ENCODE measurements at places on chromosomes 6 and 20. TPM values are rescaled to one million over a fixed set of nuclear protein-coding genes. Genes with fewer than 3 reads are reported as not detected.

GRCh38 chr6:129493354-129493902, 216.5 kb downstream of the ARHGAP18 start:
- no peak for DNase-seq

Gene SLC32A1
- total RNA-seq: not detected

GRCh38 chr20:20435453-20435852, 67.5 kb downstream of the INSM1 start:
- no peak for DNase-seq

DNA sequence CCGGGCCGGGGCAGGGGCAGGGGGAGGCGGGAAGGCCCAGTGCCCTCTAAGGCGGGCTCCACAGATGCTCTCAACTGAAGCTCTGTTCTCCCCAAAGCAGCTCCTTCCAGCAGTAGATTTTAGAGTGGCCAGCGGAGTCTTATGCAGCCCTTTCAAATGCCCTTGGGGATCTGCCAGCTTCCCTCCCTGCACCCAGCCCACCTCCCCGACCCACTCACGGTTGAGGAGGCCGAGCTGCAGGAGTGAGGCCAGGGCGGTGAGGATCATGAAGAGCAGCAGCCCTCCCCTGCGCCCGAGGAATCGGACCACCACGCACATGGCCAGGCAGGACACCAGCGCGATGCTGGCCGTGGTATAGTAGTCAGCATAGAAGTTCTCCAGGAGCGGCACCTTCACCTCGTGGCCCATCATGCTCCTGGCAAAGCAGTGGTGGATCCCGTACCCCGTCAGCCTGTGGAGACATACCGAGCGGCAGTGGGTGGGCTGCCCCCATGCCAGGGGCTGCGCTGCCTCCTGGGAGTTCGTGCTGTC, 28.0 kb downstream of the PSMG4 start:
- DNase-seq: no peak

Gene TREM1
- total RNA-seq: 0.25 TPM

DNA sequence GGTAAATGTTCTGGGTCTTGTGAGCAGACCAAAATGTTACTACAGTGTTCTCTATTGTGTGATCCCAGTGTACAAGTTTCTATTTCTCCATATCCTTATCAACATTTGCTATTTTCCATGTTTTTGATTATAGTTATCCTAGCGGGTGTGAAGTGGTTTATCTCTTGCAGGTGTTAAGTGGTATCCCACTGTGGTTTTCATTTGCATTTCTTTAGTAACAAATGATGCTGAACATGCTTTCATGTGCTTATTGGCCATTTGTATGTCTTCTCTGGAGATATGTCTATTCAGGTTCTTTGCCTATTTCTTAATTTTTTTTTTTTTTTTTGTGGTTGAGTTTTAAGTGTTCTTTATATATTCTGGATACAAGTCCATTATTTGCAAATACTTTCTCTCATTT, 35.5 kb downstream of the NSFL1C start:
- DNase-seq: no peak

Gene ULBP2
- 0.18 TPM for total RNA-seq

GRCh38 chr20:34320861-34321260, 17.7 kb upstream of the AHCY start:
- no peak for DNase-seq

DNA sequence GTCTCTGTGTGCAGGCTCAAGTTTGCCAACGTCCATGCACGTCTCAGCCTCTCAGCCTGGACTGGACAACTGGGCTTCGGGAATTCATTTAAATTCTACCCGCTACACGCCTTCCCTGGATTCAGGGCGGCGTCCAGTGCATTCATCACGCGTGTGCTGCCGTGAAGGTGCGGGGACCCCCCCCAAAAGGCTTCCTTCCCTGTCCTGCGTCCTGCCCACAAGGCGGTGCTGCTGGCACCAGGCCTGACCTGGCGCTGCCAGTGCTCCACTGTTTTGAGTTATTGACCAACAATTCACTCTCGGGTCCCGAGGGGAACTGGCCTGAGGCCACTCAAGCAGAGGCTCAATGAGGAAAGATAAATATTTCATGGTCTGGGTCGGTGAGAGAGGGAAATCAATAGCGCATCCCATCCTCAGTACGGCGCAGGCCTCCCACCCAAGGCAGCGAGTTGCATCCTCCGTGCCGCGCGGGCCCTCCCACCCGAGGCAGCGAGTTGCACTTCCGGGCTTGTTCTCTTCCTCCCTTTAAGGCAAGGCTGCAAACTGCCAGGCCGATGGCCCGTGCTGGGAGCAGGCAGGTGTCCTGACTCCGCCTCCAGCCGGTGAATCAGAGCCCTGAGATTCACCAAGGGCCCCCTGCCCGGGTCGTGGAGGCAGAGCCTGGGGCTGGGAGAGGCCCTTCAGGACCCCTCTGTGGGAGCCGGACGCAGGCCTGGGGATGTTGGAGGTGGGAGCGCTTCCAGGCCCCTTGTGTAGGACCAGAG, 22.8 kb upstream of the BHLHE23 start:
- no peak for DNase-seq

DNA sequence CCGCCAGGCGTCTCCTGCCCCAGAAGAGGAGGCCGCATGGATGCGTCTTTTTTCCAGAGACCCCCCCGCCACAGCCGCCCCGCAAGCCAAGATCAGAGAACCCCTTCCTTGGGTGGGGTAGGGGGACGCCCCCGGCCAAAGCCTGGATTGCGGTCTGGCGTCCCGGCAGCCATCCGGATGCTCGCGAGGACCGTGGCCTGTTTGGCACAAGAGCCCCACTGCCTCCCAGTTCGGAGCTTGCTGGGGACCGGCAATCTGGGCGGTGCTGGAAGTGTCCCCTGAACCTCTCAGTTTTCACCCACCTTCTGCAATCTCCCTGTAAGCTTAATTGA, 924 bp downstream of the FAM162B start:
- DNase-seq: no peak

Gene HLA-DPB1
- 11.3 TPM for total RNA-seq

GRCh38 chr6:52301326-52301725, 16.8 kb upstream of the MCM3 start:
- no peak for DNase-seq

- no peak for DNase-seq
Observed at GRCh38 chr6:148151896-148152643, 190.6 kb upstream of the SASH1 start.

- DNase-seq: no peak
Observed at GRCh38 chr6:135779213-135779612, 72.3 kb upstream of the PDE7B start.

DNA sequence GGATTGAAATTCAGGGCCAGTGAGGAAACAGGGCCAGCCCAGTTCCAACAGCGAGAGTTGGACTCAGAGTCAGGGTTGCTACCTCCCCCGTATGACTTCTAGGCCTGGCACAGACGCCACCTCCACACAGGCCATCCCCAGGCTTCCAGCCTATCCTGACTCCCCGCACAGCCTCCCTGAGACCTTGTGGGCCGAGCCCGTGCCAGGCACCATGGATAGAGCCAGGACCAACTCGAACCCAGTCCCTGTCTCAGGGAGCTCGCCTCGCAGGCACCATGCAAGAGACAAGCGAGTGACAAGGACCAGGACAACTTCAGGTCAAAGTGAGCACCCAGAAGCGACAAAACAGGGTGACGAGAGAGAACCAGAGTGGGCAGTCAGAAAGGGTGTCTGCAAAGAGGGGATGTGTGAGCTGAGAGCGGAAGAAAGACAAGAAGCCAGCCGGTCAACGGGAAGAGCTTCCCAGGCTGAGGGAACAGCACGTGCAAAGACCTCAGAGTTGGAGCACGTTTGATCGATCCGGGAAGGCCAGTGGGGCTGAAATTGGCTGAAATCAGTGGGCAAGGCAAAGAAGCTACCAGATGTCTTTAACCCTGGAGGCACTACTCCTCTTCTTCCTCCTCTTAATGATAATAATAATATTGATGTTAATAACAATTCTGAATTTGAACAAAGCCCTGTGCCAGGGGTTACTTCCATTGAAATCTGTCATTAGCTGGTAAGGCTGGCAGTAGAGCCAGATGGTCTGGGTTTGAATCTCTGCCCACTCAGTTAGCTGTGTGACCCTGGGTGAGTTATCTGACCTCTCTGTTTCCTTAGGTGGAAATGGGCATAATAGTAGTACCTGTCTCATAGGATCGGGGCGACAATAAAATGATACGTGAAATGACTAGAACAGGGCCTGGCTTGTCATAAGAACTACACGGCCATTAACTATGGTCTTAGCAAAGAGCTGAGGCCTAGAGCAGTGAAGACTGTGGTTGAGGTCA, 45.0 kb downstream of the KIAA1755 start:
- no peak for DNase-seq

Gene OXT
- 8.4 TPM for total RNA-seq

DNA sequence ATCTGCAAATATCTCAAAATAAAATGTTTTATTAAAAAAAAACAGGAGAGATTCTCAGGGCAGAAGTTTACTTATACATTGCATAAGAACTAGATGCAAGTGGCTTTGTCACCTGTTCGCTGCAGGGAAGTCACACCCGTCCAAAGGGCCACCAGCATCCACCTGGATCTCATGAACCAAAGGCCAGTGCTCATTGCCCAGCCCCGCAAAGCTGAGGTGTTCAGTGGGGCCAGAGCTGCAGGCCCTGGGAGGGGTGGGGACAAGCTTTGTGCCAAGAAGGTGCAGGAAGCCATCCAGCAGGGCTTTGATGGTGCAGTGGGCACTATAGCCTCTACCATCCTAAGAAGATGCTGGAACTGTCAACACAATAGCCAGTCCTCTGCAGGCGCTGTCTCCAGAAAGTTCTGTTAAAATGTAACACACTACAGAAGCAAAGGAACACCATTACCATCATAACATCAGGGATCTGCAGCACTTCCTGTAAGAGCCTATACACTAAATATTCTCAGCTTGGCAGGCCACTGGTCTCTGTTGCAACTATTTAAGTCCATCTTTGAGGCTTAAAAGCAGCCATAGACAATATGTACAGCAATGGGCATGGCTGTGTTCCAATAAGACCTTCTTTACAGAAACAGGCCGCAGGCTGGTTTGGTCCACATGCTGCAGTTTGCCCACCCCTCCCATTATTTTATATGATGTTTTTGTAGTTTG, 15.7 kb upstream of the CD93 start:
- DNase-seq: no peak

DNA sequence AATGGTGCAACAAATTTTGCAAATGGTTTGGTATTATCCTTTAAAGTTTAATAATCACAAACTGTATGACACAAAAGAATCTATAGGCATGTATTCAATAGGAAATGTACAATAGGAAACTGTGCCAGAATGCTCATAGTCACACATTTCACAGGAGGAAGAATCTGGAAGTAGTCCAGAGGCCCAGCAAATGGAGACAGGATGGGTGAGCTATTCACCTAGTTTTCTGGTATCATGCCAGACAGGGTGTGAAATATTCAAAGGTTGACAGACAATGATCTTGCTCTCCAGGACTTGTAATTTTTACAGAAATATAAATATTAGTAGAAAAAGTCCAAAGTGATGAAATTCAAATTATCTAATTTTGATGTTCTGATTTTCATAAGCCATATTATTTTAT, 520.1 kb upstream of the IMPG1 start:
- DNase-seq: no peak

DNA sequence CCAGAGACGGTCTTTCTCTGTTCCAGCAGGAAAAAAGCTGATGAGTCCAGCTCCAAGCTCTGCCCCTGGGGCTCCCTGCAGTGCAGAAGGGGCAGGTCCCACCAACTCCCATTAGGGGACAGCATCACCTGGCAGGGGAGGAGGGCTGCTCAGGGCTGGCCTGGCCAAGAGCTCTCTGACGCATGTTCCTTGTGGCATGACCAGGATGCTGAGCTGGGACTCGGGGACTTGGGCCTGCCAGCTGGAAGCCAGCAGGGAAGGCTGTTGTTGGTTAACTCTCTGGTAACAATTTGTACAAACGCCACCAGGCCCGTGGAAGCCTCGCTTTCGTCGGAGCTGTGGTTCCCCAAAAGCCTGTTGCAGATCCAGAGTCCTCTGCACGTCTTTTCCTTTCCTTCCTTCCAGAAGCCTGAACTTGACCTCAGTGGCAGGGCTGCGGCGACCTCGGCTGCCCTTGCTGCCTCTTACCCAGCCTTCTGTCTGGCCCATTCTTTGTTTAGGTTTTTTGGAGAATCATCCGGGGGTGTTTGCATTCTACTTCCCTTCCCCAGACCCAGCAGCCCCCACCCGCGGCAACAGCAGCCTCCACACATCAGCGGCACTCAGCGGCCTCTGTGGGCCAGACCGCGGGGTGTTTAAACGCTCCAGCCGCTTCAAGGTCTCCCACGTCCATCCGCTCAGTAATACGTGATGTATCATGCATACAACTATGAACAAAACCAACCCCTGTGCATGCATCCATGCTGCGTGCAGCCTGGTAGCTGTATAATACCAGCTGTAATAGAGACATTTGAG, 63.3 kb downstream of the GNAS-AS1 start:
- no peak for DNase-seq

DNA sequence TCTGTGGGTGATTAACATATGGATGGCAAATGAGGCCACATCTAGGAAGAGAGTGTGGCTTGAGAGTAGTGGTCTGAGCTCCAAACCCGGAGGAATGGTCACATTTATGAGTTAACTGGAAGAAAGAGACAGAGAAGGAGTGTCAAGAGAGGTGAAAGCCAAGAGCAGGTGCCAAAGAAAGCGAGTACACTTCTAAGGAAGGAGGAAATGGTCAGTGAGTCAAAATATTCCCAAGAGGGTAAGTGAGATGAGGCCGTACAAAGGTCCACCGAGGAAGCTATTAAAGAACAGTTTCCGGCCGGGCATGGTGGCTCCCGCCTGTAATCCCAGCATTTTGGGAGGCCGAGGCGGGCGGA, 104.5 kb upstream of the RNF24 start:
- no peak for DNase-seq

GRCh38 chr20:58213121-58213520, 15.3 kb downstream of the ANKRD60 start:
- DNase-seq: no peak

Gene SLC12A5
- not detected for total RNA-seq

DNA sequence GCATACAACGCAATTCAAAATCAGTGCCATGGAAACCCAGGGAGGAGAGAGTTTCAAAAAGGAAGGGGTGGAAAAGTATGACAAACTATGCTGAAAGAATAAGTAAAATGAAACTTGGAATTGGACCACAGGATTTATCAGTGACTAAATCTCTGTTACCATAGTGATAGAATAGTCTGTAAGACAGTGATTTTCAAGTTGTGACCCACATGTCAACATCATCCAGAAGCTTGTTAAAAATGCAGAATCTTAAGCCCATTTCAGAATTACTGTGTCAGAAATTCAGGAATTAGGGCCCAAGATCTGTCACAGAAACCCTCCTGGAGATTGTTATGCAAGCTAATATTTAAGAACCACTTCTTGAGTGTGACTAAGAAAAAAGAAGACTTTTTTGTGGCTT, 417.7 kb upstream of the JAG1 start:
- DNase-seq: no peak

Data from left lobe of liver (tissue), 2 donors.